ENCODE measurements at places on chromosomes 13 and 19.

- DNase-seq: no peak
Measured at GRCh38 chr13:37143911-37144310, 38.4 kb upstream of the CSNK1A1L start.

- no peak for DNase-seq
Measured at GRCh38 chr13:78030341-78030896, 111.8 kb upstream of the EDNRB start.

GRCh38 chr13:108268466-108269112 is 929 bp upstream of the TNFSF13B start:
- no peak for DNase-seq

DNA sequence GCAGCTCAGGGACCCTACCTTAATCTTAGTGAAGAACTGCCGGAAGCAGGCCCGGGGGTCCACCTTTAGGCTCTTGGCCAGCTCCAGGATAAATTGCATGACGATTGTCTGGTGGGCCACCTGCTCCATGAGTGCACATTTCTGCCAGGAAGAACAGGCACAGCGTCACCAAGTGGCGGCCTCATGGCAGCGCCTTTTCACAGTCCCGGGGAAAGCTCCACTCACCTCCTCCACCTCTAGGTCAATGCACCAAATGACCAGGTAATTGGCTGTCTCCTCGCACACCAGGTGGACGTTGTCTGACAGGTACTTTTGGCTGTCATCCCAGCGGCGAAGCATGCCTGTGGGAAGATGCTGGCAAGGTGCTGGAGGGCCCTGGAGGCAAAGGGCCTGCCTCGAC is 8.3 kb downstream of the CDC37 start:
- DNase-seq: no peak

GRCh38 chr13:106499113-106499512 is 36.3 kb downstream of the EFNB2 start:
- no peak for DNase-seq

- peak; percentile 88 for DNase-seq
Measured at GRCh38 chr19:958967-959855, 24.9 kb upstream of the WDR18 start.

GRCh38 chr13:79647533-79647932 is 166.6 kb downstream of the NDFIP2 start:
- DNase-seq: no peak

DNA sequence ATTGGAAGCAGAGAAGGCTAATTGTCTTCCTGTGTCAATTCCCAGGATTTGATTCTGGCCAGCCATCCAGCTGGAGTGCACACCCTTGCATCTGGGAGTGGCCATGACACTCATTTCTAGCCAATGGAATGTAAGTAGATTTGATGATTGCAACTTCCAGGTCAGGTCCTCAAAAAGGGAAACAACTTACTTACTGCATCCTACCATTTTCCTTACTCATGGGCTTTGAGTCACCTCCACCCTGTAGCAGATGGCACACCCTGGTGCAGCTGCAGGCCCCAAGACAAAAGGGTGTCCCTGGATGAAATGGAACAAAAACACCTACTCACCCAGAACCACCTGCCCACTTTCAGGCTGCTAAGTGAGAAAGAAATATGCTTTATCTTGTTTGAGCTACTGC is 27.3 kb upstream of the MPHOSPH8 start:
- no peak for DNase-seq

- DNase-seq: no peak
Measured at GRCh38 chr13:101382701-101383100, 33.6 kb downstream of the NALCN start.

DNA sequence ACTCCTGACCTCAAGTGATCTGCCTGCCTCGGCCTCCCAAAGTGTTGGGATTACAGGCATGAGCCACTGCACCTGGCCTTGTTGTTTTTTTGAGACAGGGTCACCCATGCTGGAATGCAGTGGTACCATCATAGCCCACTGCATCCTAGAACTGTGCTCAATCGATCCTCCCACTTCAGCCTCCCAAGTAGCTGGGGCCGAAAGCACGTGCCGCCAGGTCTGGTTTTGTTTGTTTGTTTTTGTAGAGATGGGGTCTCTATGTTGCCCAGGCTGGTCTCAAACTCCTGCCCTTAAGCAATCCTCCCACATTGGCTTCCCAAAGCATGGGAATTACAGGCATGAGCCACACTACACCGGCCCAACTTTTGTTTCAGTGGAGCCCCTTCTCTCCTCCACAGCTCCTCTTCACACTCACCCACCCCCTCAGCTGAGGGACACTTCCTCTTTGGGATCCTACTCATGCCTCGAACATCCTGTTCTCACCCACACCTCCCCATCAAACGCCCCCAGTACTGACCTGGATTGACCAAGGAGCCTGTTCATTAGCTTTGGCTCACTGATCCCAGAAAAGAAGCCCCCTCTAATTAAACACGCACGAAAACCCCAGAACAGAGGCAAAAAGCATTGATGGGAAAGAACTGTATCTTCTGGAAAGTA is 12.8 kb upstream of the CERS4 start:
- DNase-seq: no peak

- DNase-seq: no peak
Measured at GRCh38 chr19:35295792-35296462, 4.0 kb downstream of the MAG start.

DNA sequence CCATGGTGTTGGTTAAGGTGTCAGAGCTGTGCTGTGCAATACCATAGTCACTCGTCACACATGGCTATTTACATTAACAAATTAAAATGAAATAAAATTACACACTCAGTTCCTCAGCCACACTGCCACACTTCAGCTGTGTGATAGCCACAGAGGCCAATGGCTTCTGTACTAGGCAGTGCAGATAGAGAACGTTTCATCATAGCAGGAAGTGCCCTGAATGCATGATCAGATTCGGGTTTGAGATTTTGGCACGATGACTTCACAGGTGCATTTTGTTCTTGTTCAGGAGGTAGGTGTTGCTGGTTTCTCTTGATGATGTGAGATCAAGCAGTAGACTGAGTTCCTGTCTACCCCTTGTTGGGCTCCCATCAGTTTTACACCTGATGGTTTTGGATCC is 6.5 kb downstream of the ARMC6 start:
- DNase-seq: no peak

- DNase-seq: no peak
Measured at GRCh38 chr19:51091126-51091525, 8.4 kb upstream of the KLK14 start.

GRCh38 chr13:90068658-90069057 is 1278.8 kb upstream of the MIR17HG start:
- DNase-seq: no peak

- DNase-seq: peak; percentile 10
Measured at GRCh38 chr19:30229525-30230174, 142.5 kb upstream of the ZNF536 start.

- no peak for DNase-seq
Measured at GRCh38 chr19:48364598-48365348, 606 bp downstream of the SYNGR4 start.

- DNase-seq: no peak
Measured at GRCh38 chr13:40159736-40160135, 504.3 kb downstream of the COG6 start.

- no peak for DNase-seq
Measured at GRCh38 chr19:57075125-57075524, 44.7 kb upstream of the USP29 start.

DNA sequence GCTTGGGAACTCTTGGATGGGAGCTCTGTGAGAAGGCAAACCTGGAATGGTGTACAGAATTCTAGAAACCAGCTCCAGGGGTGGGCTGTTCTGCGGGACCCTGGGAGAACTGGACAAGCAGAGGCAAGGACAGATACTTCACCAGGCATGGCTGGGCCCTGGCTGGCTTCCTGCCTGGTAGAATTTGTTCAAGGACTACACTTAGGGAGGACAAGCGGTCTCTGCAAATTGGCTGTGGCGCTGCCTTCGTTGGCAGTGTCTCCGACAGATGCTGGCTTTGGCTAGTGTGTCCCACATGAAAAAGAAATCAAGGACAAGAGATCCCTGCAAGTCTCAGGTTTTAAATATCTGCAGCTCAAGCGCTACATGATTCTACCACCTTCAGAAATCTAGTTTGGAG is 12.4 kb downstream of the CEBPG start:
- no peak for DNase-seq

GRCh38 chr13:75220238-75220542 is 261.8 kb downstream of the TBC1D4 start:
- DNase-seq: no peak

GRCh38 chr13:82681535-82681934 is 1200.7 kb downstream of the SLITRK1 start:
- DNase-seq: no peak

DNA sequence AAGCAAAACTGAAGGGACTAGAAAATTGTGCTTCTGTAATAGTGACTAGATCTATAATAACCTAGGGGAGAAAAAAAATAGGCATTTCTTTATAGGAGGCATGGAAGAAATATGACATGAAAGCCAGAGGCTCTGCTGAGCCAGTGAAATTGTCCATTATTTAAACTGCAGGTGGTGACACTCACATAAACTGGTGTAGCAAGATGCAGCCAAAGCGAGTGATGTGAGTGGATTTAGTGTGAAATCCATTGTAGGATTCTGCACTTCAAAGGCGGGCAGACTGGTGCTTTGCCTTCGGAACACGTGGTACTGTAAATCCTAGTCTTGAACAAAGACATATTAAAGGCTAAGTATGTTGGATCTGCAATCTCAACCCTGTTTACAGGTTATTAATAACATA is 361.9 kb downstream of the TBC1D4 start:
- no peak for DNase-seq

GRCh38 chr13:77389625-77390000 is 62.7 kb upstream of the MYCBP2 start:
- no peak for DNase-seq

- no peak for DNase-seq
Measured at GRCh38 chr13:48477191-48477855, 55.6 kb downstream of the RCBTB2 start.

- DNase-seq: no peak
Measured at GRCh38 chr19:38805180-38805579, 7.6 kb downstream of the LGALS4 start.

GRCh38 chr19:1841209-1841924 is 6.9 kb downstream of the REXO1 start:
- DNase-seq: no peak

GRCh38 chr13:40252241-40252640 is 414.2 kb downstream of the FOXO1 start:
- no peak for DNase-seq

DNA sequence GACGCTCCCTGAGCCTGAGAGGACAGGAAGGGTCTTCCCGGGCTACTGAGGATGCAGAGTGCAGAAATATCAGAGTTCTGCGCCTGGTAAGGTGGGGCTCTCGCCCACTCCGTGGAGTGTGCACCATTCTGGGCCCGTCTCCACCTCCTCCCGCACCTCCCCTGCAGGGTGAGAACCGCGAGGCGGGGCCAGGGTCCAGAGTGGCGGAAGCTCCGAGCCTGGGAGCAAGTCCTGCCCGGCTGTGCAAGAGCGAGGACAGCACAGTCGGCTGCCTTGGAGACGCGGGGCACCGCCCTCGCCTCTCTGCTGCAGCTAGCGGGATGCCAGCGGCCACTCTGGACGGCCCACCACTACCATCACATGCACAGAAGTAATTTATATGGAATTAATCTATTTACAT is 2304.4 kb downstream of the PCDH9 start:
- no peak for DNase-seq

DNA sequence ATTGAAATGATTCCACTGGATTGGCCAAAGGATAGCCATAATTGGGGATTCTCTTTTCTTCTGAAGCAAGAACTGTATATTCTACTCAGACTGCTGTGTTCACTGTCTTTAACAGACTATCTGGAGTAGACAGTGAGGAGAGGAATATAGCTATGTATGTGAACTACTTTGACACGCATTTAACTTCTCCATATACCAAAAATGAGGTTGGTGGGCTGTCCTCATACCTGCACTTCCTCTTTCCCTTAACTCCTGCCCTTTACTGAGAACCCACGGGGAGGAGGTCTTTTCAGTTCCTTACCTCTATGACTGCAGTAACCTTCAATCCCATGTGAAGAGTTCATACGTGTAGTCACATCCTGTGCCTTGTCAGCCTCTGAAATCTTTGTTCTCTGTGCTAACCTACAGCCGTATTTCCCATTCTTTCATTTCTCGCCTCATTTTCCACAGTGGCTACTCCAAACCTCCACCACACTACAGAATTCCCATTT is 305.8 kb downstream of the MTUS2 start:
- DNase-seq: no peak

DNA sequence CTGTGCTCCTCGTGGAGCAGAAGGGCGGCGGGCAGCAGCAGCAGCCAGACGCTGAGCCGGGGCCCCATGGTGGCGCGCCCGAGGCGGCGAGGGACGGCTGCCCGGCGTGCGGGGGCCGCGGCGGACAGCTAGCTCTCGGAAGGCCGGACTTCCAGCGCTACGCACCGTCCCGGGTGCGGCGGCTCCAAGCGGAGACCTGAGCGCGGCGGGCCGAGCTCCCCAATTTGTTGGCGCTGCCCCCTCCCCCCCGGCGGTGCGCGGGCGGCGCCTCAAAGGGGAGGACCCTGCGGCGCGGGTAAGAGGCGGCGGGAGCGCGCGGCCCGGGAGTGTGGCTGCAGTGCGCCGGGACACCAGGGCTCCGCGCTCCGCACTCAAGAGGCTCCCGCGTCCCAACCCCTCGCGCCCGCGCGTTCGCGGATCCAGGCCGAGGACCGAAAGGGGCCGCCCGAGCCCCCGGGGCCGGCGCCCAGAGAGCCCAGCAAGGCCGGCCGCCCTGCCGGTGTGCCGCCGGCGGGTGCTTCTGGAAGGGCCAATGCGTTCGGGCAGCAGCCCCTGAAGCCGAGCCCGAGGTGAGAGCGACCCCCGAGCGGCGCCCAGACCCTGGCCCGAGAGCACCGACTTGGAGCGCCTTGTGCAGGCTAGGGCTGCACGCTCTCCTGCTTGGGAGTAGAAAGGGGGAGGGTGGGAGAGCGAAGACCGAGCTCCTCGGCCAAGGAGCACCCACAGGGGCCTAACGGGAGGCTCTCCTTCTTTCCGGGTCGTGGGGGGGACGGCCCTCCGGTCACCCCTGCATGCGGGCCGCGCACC is at the start of the genes COL4A1 and COL4A2:
Gene COL4A1 (minus strand): TSS at position 198 of the 807 bp plus-strand sequence. CDS start 130 bp downstream, at position 68.
Gene COL4A2 (plus strand): TSS at position 325 of the 807 bp plus-strand sequence. CDS start 620 bp downstream, outside the sequence.
- peak; percentile 74 for DNase-seq

GRCh38 chr19:38834104-38834490 is 2.5 kb upstream of the ECH1 start:
- DNase-seq: no peak

- no peak for DNase-seq
Measured at GRCh38 chr19:32201211-32201610, 144.2 kb upstream of the ZNF507 start.

GRCh38 chr13:22187329-22187728 is 516.5 kb downstream of the FGF9 start:
- DNase-seq: no peak

DNA sequence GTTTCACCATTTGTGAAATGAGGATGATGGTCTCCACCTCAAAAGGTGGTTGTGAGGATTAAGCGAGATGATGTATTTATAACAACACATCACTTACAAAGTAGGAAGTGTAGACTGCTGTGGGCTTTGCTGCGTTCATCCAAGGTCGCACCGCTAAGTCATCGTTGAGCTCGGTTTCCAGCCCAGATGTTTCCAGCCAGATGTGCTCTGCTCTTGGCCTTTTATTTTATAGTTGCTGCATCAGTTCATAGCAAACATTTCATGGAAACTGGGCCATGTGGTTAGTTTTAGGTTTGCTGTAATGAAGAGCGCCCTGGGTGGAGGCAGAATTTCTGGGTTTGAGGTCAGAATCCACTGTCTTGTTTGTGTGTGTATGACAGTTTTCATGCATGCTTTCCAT is 76.5 kb upstream of the RNF113B start:
- peak; percentile 37 for DNase-seq
